Substantia nigra (tissue), 51 donors: ENCODE measurements at places on chromosomes 16 and 17.
A peak's percentile ranks its signal among the peaks of the same experiment; 100 is the strongest.

GRCh38 chr17:76444518-76445311, 8.2 kb downstream of the UBE2O start:
- no peak for DNase-seq

- DNase-seq: no peak
These were observed 4.8 kb upstream of the PPP1R9B start for GRCh38 chr17:50155115-50155819.

DNA sequence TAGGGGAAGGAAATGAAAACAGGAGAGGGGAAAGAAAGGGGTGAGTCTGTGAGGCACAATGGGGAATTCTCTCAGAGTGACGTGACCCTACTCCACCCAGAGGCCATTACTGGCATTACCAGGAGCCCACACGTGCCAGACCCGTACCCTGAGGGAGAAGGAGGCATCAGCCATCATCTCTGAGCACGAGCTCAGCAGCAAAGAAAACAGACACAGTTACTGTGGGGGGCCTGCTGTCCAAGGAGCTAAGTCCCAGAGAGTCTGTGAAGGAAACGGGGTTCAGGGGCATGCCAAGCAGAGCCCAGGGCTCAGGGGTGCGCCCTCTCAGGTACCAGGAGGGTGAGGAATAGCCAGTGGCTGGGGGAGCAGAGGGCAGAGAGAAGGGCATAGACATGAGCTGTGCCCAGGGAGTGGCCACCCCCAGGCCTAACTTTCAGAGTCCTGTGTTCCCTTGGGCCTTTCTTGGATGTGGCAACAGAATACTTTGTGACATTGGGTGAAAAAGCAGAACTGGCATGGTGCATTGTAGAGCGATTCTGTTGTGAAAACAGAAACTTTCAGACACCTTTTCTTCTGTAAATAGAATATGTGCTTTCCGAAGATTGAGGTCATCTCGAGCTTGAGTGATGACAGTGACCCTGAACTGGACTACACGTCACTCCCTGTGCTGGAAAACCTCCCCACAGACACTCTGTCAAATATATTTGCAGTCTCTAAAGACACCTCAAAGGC, 11.3 kb downstream of the TAF1C start:
- no peak for DNase-seq

GRCh38 chr17:8436844-8437171, 1.1 kb downstream of the NDEL1 start:
- no peak for DNase-seq

DNA sequence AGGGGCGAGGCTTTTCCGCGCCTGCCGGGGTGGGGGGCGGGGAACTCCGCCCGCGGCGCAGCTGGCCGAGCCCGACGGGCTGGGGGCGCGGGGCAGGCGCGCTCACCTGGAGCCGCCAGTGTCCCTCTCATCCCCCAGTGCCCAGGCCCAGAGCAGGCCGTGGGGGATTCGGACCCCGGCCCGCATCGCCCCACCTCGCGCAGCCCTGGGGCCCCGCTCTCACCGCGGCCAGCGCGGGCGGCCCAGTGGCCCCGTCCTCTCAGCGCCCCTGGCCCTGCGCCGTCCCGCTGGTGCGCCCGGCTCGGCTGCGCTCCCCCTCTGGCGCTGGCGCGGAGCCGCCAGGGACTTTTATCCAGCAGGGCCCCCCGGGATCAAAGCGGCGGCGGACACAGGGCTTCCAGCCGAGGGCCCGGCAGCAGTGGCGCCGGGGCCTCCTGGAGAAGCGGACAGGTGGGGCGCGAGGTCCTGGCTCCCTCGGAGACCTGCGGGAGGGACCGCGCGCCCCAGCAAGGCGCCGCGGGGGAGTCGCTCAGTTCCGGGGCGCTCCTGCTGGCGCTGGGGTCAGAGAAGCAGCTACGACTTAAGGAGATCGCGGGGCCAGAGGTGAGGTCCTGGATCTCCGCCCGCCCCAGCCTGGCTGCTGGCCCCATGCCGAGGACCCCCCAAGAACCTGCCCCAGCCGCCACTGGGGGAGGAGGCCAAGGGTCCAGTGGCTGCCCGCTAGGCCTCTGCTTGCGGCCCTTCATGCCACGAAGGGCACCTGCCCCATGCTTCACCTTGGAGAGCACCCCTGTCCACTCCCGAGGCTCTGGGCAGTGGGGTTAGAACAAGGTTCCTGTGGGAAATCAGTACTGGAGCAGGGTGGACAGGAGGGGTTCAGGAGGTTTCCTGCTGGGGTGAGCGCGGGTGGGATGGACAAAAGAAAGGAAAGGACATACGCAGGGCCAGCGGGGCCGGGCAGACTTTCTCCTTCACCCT, 823 bp upstream of the NOTUM start:
- DNase-seq: no peak

- DNase-seq: no peak
These were observed 37.2 kb downstream of the GSE1 start for GRCh38 chr16:85650135-85650843.

DNA sequence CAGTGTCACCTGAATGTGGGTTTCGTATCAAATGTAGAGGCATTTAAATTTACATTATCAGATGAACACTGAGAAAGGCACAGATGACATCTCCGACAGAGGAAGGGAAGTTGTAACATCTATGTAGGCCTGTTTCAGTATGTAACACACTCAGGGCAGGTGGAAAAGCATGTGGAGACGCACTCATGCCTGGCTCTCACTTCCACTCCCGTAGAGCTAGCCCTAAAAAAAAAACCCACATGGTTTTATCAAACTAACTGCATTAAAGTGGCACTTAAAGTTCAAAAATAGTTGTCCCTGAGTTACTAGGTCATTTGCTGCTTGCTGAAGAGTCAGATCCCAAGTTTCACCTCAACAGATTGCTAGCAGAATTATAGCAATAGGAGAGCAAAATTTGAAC, 6.1 kb upstream of the ANKFY1 start:
- no peak for DNase-seq

DNA sequence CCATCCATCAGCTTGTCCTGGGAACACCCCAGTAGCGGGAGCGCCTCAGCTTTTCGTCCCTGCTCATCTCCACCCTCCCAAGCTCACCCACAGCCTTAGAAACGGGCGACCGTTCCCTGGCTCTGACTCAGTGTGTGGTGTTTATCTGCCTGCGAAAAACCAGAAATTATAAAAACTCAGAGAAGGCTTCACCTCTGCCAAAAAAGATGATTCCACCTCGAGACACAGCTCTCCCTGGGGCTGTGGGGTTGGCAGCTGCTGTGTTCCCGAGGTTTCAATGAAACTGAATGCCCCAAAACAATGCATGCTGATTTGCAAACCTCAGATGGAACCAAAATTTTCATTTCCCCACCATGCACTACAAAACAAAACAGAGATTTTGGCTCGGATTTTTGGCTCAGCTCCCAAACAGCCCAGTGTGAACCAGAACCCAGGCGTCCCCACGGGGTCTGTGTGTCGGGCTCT, 62.4 kb upstream of the MED9 start:
- peak; percentile 60 for DNase-seq

DNA sequence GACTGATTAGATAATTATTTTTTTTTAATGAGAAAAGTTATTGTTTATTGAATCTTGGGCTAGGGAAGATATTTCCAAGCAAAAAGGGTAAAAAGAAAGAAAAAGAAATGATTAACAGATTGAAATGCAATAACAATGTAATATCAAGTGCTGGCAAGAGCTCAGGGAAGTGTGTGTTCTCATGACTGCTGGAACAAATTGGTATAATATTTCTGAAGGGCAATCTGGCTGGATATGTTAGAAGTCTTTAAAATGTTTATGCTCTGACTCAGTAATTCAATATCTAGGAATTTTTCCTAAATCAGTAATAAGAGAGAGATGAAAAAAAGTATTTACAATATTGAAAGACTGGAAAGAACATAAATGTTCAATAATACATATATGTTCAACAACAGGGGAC, 7.6 kb upstream of the ZNF624 start:
- DNase-seq: no peak

DNA sequence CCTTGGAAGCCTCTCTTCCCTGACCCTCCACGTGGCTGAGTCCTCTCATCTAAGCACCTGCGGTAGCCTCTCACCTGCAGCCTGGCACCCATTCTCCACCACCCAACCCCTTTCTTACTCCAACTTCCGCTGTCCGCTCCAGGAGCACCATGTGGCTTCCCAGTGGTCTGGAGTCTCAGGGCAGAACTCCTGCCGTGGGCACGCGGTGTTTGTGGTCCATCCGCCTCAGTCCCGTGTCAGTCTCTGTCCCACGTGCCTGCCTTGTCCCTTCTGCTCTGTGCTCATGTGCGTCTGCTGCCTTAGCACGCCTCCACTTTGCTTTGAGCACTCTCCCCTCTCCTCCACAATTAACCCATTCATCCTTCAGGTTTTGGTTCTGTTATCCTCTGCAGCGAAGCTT, 49.7 kb downstream of the KATNIP start:
- no peak for DNase-seq

- no peak for DNase-seq
These were observed 96.6 kb downstream of the KIF2B start for GRCh38 chr17:53919356-53919755.

- DNase-seq: no peak
These were observed 71.4 kb upstream of the ARL4D start for GRCh38 chr17:43327421-43327820.

GRCh38 chr16:67432506-67432890, 1.6 kb downstream of the HSD11B2 start:
- DNase-seq: no peak

GRCh38 chr17:19868079-19868395, 301 bp upstream of the ULK2 start:
- no peak for DNase-seq

DNA sequence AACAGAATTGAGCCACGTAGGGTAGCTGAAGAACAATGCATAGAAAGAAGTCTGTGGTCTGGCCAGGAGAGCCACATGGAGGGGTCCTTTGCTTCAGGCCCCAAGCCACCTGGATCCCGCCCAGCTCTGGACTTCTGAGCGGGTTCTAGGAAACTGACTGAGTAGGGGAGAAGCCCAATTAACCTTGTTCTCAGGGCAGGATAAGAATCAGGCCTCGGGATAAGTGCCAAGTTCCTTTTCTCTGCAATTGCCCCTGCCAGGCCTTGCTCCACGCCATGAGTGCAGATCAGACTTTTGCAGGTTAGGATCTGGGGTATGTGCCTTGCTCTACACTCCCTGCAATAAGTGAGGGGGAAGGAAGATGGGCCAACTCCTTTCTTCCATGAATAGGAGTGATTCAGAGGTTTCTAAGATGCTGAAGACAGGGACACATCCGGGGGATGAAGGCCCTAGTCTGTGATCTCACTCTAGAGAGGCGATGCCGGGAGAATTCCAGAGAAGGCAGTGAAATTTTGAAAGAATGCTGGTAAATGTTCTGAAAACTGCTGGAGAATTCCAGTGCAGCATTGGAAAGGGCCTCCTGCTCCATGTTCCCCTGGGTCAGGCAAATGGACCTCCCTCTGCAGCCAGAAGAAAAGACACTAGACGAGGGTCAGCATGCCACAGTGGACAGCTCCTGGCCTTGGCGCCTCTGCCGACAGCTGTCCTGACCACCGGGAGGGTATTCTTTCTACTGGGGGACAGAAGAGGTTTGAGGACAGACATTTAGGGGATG, 5.8 kb downstream of the NEUROD2 start:
- no peak for DNase-seq

DNA sequence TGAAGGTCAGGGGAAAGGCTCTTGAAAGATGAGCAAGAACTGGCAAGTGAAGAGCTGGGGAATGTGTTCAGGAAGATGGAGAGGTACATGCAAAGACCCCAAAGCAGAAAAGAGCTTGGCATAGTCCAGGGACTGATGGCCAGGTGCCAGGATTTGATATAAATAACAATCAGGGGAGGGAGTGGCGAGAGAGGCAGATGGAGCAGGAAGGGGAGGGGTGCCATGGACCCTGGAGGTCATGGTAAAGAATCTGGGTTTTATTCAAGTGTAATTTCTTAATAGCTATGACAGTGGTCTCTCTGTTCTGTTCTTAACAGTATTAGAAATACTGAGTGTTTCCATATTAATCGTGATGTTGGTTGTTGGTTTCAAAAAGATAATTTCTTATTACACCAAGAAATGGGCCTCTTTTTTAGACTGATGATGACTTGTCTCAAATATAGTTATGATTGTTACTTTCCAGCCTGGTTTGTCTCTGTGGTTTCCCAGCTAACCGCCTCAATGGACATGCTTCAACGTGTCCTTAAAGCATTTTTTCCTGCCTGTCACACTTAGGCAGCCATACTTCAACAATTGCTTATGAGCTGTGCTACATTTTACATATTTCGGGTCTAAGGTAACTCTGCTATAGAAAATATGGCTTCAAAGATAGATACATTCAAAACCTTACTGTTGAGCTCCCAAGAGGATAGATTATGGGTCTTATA, 49.4 kb downstream of the MYH10 start:
- no peak for DNase-seq

DNA sequence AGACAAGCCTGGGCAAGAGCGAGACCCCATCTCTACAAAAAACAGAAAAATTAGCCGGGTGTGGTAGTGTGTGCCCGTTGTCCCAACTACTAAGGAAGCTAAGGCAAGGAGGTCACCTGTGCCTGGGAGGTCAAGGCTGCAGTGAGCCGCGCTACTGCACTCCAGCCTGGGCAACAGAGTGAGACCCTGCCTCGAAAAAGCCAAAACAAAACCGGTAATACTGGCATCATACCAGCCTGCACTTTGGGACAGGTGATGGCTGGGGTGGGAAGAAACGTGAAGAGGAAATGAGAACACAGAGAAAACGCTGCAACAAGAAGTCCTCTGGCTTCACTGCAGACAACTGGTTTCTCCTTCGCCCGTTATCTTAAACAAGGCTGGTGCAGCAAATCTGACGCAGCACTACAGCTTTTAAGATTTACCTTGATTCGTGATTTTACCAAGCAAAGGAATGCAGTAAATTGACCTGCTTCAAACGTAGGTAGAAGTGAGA, 725 bp upstream of the CASC3 start:
- no peak for DNase-seq

- DNase-seq: no peak
These were observed 1.0 kb downstream of the NECAB2 start for GRCh38 chr16:83968891-83969649.

DNA sequence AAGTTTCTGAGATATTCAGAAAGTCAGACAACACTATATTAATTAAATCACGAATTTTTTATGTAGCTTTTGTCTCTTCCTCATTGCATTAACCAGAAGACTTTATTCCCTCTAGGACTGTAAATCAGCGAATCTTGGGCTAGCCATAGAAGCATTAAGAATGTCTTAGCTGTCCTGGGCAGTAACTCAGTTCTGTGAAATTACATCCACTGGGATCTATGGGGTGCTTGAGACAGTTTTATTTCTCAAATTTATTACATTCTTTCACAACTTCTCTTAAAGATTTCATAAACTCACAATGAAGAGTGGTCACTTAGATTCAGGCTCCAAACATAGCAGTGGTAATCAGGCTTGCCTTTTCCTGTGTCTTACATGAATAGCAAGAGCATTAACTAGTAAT, 1153.4 kb downstream of the CDH8 start:
- DNase-seq: no peak

DNA sequence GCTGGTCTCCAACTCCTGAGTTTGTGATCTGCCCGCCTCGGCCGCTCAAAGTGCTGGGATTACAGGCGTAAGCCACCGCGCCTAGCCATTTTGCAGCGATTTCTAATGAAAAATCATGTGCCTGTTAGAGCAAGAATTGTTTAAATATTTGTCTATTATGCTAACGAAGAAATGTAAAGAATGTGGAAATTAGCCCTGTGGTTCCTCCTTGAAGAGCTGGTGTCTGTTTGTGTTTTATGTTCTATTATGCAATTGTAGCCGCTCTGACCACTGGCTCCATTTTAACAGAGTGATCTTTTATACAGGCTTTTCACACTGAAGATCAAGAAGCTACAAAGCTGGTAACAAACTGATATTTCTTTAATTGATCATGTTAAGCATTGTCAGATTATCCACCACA, 217.3 kb downstream of the USP22 start:
- no peak for DNase-seq

GRCh38 chr17:44219616-44220212, at the start of gene UBTF:
Gene UBTF (minus strand): TSS chr17:44219675. CDS start chr17:44218229, 1,446 bp downstream.
- DNase-seq: peak; percentile 84
